ENCODE measurements at places on chromosomes 2 and 18.

GRCh38 chr2:88614497-88615157 lies 12.6 kb downstream of the EIF2AK3 start:
- DNase-seq = no peak

- DNase-seq = no peak
Observed at GRCh38 chr18:39453882-39454281, 1888.3 kb upstream of the CELF4 start.

DNA sequence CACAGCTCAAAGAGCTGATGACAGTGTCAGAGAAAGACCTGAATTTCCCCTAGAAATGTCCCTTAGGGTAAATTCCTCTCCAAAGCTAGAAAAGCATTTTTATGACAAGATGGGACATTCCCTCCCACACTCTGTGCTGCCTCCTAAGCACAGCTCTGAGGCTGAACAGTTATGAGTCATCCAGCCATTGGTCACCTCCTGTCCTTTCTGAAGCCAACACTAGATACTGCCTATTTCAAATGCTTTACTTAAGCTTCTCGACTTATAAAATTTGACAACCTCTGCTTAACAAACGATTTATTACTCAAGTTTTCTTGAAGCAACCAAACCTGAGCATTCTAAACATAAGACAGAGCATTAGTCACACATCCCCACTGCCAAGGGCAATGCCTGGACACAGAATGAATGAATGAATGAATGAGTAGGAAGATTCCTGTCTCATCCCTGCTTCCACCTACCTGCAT lies 35.4 kb downstream of the B4GALT6 start:
- DNase-seq = peak; percentile 11

- DNase-seq = no peak
Observed at GRCh38 chr2:60473546-60473945, 79.9 kb downstream of the BCL11A start.

GRCh38 chr2:127649100-127649611 lies 3.2 kb downstream of the GPR17 start:
- no peak for DNase-seq

- DNase-seq = peak; percentile 71
Observed at GRCh38 chr18:34976899-34977837, 64.0 kb upstream of the MAPRE2 start.
